ENCODE measurements at places on chromosomes 4 and X.

DNA sequence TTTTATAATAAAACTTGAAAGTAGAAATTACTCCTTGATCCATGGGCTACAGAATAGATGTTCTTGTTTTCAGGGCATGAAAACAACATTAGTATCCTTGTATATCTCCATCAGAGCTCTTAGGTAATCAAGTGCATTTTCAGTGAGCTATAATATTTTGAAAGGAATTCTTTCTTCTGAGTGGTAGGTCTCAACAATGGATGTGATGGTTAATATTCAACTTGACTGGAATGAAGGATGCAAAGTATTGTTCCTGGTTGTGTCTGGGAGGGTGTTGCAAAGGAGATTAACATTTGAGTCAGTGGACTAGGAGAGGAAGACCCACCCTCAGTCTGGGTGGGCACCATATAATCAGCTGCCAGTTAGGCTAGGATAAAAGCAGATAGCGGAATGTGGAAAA is 100.1 kb downstream of the LCORL start:
- no peak for DNase-seq

GRCh38 chr4:94290245-94290644 is 52.4 kb downstream of the HPGDS start:
- no peak for DNase-seq

DNA sequence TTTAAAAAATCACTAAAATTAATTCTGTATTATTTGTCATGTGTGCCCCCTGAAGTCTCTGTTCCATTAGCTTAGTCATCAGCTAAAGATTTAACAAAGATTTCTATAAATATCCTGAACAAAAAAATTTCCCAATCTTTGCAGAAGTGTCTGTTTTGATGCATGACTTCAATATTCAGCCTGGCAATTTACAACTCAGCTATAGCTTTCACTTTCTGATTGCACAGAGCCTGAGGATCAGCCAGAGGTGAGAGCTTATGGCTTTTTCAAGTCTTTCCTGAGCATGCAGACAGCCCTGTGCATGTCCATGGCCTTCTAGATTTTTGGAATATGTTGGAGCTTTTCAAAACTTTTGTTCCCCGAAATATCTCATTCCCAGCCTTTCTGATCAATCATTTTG is 420.1 kb downstream of the ZNF674 start:
- DNase-seq = no peak

DNA sequence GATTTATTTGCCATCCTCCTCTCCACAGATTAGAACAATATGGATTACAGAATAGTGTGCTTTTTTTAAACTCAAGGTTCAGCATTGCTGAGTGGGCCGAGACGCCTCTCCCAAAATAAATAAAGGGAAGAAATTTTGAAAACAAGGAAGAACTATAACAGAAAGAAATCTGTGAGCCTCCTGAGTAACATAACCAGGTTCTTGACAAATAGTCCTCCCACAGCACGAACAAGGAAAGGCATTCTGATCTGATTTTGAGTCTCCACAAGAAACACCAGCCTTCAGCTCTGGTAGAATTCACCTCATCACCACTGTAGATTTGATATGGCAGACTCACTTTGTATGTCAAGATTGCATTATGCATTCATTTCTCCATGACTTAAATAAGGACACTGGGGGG is 173.6 kb downstream of the HHIP start:
- no peak for DNase-seq

GRCh38 chrX:46298821-46299220 is 246.4 kb downstream of the ZNF674 start:
- no peak for DNase-seq

DNA sequence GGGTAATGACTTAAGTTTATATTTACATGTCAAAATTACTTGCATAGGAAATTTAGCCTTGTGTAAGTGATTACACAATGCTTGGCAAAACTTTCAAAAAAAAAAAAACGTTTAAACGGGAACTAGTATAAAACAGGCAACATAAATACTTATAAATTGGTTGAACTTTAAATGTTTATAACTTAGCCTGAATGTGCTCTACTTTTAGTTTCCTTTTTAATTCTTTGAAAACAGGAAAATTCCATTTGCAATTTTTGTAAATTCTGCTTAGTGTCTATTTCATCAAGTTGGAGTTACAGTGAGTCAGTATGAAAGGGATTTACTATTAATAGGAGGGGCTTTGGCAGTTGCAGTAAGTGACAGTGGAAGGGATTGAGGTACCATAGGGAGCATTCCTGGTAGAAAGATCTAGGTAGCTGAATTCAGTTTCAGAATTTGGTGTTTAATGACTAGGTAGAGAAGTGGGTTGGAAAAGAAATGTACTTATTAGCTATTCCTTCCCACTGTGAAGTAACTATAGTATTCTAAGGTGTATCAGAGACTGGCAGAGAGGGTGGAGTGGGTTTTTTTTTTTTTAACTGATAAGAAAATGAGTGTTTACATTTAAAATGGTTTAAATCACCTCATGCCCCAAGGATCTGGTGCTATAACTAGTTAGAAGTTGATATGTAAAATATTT is 2.8 kb downstream of the STAG2 start:
- no peak for DNase-seq

GRCh38 chrX:37926700-37927099 is 79.3 kb upstream of the DYNLT3 start:
- no peak for DNase-seq

GRCh38 chrX:24204331-24204730 is 54.8 kb downstream of the ZFX start:
- no peak for DNase-seq

Measured in stimulated activated effector memory CD8-positive, alpha-beta T cell treated with anti-CD3 and anti-CD28 coated beads, Interleukin-12 subunit alpha, Interleukin-12 subunit beta, amount 100 ng/mL, for 72 hours (primary cell).